NCI-H2081 (cell line): ENCODE measurements at places on chromosomes 2 and 18.
A peak's percentile ranks its signal among the peaks of the same experiment; 100 is the strongest.

GRCh38 chr18:78965260-78965659 lies 14.4 kb upstream of the SALL3 start:
- DNase-seq, result no peak

DNA sequence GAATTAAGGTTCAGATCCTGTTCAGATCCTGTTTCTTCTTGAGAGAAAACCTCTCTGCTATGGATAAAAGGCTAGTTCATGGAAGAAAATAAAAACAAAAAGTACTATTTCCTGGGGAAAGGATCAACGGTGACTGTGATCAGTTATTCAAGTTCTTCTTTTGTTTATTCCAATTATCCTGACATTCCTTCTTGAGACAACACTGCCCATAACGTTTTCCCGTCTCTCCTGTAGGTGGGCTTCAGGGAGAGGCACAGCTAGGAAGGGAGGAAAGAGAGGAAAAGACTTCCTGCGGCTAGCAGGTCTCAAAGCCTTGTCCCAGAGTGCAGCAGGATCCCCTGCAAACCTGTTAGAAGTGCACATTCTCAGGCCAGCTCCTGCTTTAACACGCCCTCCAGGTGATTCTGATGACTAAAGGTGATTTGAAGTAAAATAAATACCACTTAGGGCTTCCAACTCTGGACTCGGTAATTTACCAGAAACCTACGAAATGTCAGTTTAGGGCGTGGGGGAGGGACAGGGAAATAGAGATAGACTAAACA lies 4.5 kb upstream of the FHL2 start:
- no peak for DNase-seq

- peak; percentile 35 for DNase-seq
Measured at GRCh38 chr2:171523088-171524017, 1.1 kb downstream of the CYBRD1 start.

DNA sequence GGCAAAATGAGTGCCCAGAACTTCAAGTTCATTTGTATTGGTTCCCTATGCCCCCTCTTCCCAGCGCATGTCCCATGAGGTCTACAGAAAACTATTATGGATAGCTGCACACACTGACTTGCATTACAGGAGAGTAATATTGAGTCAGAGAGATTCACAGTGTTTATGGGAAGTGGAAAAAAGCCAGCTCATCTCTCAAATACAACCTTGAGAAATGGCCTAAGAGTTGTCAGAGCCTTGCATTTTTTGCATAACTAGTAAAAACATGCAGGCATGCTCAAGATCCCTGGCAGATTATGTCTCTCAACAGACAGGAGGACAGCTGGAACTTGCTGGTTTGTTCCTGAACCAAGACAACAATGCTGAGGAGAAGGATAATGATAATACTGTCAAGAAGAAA lies 1292.8 kb downstream of the DSC3 start:
- DNase-seq, result no peak

- DNase-seq, result no peak
Measured at GRCh38 chr2:12722447-12723316, 5.9 kb downstream of the TRIB2 start.

- no peak for DNase-seq
Measured at GRCh38 chr2:86069783-86070339, 35.8 kb downstream of the POLR1A start.

DNA sequence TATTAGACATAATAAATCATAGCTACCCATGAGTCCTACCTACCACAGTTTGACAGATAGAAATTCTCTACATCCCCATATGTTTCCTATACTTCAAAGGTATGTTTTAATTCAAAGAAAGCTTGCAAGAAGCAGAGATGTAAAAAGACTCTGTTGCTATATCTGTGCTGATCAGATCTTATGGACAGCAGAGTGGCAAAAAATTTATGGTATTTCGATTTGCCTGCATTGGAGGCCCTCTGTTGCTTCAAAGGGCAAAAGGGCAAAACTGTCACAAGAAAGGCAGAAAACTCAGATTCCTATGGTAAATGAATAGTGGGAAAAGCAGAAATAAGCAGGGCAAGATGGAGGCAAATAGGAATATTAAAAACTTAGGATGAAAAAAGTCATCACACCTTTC lies 447.8 kb upstream of the SPHKAP start:
- no peak for DNase-seq

DNA sequence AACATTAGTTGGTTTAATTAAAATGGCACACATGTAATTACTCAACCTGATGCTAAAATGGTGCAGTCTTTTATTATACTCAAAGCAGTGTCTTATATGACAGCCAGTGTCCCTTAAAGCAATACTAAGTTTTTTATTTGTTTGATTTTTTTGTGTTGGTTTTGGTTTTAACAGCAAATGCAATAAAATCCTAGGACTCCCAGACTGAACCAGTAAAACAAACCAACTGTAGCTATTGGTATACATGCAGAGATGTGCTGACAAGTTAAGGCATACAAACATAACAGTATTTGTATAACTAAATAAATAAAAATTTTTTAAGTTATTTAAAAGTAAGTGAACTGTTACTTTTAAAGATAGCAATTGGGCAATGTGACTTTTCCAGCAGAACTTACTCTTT lies 387.7 kb downstream of the RND3 start:
- no peak for DNase-seq

GRCh38 chr2:42443718-42444399 lies 49.9 kb downstream of the KCNG3 start:
- no peak for DNase-seq

DNA sequence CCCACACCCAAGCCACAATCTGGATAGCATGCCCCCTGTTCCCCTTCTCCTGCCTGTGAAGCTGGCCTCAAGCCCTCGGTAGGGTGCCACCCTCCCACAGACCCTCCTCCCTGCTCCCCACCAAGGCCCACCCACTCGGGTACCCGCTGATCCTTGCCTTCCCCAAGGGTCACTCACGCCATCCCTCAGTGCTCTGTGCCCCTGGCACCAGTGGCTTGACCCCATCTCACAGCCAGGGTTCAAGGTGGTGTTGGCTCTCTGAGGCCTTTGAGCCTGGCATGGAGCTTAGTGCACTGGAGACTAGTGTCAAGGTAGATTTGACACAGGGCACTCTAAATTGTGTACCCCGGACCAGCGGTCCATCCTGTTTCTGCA lies 11.9 kb downstream of the ADRA2B start:
- no peak for DNase-seq

- no peak for DNase-seq
Measured at GRCh38 chr2:70769450-70769849, 1.4 kb upstream of the ADD2 start.

- DNase-seq, result no peak
Measured at GRCh38 chr2:112881217-112881985, 29.6 kb upstream of the IL37 start.

- DNase-seq, result no peak
Measured at GRCh38 chr2:169086893-169087467, 17.6 kb downstream of the DHRS9 start.

DNA sequence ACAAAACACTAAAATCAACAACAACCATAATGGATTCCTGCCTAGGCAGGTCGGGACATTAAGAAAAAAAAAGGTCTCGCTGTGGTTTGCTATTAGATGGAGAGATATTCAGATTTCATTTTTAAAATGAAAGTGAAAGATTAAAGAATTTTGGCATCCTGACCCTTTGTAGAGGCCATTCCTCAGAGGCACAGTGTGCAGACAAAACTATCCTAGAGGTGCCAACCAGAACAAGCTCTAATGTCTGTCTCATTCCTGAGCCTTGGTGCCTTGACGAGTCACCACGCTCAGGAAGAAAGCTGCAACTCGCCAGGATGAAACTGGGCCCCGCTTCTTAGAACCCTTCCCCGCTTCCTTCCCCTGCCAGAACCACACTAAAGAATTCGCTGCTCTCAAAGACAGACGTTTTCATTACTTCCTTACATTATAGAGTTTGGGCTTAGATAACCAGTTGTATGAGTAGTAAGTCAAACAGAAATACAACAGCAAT lies 156.0 kb downstream of the TGIF1 start:
- no peak for DNase-seq

GRCh38 chr2:100541404-100541803 lies 21.4 kb upstream of the PDCL3 start:
- DNase-seq, result no peak

DNA sequence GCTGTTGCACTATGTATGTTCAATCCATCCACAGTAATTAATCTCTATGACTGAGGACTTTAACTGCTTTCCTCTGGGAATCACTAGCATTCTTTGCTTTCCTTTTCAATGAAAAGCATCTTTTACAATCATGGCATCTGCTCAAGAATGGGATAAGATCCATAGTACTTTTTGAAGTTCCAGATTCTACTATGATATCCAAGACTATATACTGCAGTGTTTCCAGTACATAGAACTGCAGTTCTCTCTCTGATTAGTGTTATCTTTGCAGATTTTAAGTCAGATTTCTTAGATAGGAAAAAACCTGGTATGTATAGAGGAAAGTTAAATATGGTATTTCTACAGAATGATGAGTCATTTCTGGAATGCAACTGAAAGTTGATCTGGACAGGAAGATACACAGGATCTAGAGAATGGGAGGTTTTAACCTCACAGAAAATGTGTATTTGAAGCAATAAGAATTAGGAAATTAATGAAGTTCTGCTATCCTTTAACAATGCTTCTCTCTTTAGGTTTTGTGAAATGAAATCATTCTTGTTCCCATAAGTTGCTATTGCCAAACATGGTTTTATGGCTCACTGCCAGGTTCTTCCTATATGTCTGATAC lies 670.7 kb downstream of the ERBB4 start:
- DNase-seq, result no peak

DNA sequence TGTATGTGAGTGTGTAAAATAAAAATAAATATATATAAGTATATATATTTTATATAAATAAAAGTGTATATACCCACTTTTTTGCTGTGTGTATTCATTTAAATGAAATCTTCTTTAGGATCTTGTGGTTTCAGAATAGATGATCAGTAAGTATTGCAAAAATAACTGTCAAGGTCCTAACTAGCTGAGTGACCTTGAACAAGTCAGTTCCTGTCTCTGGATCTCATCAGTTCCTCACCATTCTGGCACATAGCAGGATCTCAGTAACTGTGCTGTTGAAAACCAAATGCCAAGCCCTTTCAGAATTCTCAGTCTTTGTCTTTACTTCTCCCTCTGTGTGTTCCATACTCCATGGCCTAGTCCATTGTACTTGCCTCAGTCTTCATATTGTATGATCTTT lies 115.3 kb upstream of the CXCR4 start:
- DNase-seq, result no peak

- DNase-seq, result no peak
Measured at GRCh38 chr2:20989404-20989803, 54.5 kb downstream of the APOB start.

- no peak for DNase-seq
Measured at GRCh38 chr18:43061816-43062215, 53.7 kb downstream of the RIT2 start.

GRCh38 chr2:98759827-98760625 lies 29.1 kb upstream of the MGAT4A start:
- DNase-seq, result no peak

GRCh38 chr18:11336241-11336640 lies 186.9 kb upstream of the PIEZO2 start:
- DNase-seq, result no peak

- DNase-seq, result peak; percentile 93
Measured at GRCh38 chr2:216692636-216693413, 2.5 kb downstream of the IGFBP5 start.

DNA sequence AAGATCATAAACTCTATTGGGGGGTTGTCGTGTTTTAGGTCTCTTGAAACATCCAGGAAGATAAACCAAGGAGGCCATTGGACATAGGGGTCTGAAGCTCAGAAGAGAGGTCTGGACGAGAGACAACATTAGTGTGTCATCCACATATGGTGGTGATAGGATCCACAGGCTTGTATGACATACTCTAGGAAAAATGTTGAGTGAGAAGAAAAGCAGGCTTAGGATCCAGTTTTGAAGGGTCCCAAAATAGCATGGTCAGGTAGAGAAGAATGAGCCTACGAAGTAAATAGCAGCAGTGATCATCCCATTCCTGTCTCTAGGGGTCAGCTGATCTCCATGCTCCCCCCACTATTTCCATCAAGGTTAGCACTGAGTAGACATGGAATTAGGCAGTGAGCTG lies 166.8 kb downstream of the ANKRD30B start:
- DNase-seq, result no peak

- DNase-seq, result no peak
Measured at GRCh38 chr2:96131813-96132745, 6.2 kb downstream of the ASTL start.

GRCh38 chr2:196515608-196516007 lies 123.9 kb upstream of the CCDC150 start:
- no peak for DNase-seq

DNA sequence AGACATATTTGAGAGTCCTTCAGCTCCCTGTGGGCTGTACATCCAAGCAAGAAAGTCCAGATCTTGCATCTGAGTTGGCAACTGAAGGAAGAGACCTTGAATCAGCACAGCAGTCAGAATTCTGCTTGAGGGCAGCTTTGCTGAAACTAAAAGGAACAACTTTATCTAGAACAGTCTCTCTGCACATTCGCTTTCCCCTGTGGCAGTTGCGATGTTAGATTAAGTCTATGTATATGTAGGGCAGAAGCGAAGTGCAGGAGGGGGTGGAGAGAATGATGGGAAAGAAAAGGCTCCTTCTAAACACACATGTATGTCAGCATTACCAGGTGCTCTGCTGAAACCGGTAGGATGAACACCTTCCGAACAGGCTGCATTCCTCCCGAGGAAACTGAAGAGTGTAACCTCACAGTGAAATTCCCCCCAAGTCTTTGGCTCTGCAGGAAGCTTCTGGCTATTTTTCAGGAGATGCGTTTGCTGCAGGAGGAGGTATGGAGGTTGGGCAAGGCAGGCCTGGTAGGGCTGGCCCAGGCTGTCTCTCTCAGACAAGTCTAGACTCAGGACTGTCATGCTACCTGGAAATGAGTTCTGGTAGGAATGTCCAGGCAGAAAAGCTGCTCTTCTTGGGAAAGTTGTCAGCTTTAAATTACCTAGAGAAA lies 70.0 kb upstream of the ATL2 start:
- DNase-seq, result no peak

GRCh38 chr2:168713325-168713724 lies 89.1 kb upstream of the NOSTRIN start:
- no peak for DNase-seq

DNA sequence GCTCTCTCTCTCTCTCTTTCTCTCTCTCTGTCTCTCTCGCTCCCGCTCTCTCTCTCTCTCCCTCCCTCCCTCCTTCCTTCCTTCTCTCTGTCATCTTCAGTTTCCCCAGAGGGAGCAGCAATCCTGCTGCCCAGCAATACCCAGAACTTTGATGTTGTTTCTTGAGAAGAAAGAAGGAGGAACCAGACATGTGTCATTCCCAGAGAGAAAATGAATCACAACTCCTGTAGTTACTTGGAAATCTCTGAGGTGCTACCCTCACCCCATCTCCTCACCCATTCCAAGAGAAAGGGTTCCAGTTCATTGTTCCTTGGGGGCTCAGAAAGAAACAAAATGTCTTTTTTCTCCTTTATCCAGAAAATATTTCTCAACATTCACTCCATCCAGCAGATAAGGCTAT lies 449.1 kb downstream of the TNS1 start:
- no peak for DNase-seq

GRCh38 chr18:73719611-73720010 lies 428.0 kb downstream of the FBXO15 start:
- DNase-seq, result peak; percentile 11
